ENCODE measurements at places on chromosomes 7 and 10.

DNA sequence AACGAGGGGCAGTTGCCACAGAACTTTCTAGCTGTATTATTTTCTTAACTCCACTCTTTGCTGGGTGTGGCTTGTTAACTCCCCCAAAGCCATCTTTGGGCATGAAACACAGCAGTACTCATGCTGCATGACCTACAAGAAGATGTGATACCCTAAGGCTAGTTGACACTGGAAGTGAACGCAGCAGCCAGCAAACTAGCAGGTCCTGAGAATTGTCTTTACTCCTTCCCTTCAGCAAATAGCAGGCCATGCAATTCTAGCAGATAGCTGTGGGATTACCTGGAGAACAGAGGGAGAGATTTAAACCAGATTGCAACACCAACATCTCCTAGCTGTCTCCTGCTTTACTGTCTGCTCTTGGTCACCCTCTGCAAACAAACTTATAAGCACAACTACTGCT lies 688.0 kb upstream of the ZWINT start:
- no peak for DNase-seq

DNA sequence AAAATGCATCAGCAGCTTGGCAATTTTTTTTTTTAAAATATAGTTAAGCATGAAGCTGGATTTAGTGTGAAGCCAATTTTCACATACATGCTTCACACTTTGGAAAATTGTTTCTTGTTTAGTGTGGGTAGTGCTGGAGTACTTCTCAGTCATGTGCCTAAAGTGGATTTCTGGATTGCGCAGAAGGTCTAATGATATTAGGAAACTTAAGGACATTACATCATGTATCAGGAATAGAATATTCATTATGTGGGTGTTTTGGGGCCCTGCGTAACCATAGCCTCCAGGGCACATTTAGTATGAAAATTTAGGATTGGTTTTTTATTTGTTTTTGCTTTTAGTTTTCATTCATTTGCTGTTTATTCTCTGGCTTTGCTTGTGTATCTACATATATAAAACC lies 28.8 kb upstream of the BNIP3 start:
- DNase-seq = no peak

DNA sequence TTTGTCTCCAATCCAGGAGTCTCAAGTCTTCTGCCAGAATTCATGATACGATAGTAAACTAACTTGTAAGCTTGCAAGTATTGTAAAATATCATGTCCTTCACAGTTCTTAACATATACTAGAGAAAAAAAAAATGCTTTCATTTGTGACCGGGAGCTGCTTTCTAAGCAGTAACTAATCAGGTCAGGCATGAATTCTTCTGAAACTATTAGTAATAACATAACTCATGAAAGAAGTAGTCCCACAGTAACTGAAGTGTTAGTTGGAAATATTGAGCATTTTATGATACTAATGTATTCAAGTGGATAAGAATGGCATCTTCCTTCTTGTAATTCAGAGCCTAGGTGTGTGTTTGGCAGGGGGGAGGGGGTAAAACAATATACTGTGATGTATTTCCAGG lies 665.6 kb downstream of the DNAJB9 start:
- DNase-seq = no peak

DNA sequence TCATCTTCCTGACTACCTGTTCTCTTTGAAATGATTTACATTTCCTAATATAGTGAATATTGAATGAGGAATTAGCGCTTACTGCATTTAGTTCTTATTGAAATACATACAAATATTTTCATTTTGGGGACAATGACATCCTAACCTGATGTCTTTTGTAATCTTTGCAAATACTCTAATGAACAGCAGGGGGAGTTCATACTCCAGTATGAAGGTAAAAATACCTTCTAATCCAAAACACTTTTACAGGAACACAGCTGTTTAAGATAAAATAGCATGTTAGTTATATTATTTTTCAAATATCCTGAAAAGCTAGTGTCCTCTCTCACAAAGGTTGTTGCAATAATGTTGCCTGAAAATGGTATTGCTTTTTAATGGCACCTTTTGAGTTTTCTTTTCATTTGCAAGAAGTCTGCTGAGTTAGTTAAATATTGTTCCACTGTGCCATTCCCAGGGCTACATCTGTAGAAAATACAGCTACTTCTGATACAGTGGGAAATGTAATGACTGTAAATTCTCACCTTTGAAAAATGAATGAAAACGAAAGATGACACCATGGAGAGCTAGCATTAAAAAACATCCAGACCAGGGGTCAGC lies 400.0 kb downstream of the PHF14 start:
- peak; percentile 30 for DNase-seq

GRCh38 chr10:131635564-131636015 lies 265.2 kb upstream of the PPP2R2D start:
- peak; percentile 82 for DNase-seq

DNA sequence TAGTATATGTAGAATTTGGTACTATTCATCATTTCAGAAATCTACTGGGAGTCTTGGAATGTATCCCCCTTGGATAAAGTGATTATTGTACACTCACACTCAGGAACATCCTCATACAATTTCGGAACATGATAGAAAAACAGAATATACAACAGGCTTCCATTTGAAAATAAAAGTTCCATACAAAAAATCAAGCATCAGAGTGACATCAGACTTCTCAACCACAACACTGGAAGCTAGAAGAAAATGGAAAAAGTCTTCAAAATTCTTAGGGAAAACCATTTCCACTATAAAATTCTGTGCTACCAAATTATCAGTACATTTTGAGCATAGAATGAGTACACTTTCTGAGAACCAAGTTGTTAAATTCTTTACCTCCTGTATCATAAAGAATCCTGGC lies 8.8 kb downstream of the LYZL1 start:
- no peak for DNase-seq
